ENCODE measurements at places on chromosomes 3 and 15.
A peak's percentile ranks its signal among the peaks of the same experiment; 100 is the strongest.

DNA sequence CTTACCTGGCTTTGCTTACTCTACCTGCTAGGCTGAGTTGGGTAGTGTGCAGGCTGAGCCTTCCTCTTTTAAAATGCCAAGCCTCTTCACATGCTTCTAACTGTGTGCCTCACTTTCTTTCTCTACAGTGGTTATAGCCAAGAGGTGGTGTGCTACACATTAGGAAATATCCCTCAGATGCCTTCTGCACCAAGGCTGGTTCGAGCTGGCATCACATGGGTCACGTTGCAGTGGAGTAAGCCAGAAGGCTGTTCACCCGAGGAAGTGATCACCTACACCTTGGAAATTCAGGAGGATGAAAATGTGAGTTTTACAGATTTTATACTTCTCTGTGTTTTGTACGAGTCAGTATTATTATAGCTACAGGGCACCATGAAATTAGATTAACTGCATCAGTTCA lies 117.8 kb downstream of the GHSR start:
- no peak for DNase-seq

GRCh38 chr3:181692311-181693145 lies 19.2 kb upstream of the SOX2 start:
- DNase-seq, result no peak

DNA sequence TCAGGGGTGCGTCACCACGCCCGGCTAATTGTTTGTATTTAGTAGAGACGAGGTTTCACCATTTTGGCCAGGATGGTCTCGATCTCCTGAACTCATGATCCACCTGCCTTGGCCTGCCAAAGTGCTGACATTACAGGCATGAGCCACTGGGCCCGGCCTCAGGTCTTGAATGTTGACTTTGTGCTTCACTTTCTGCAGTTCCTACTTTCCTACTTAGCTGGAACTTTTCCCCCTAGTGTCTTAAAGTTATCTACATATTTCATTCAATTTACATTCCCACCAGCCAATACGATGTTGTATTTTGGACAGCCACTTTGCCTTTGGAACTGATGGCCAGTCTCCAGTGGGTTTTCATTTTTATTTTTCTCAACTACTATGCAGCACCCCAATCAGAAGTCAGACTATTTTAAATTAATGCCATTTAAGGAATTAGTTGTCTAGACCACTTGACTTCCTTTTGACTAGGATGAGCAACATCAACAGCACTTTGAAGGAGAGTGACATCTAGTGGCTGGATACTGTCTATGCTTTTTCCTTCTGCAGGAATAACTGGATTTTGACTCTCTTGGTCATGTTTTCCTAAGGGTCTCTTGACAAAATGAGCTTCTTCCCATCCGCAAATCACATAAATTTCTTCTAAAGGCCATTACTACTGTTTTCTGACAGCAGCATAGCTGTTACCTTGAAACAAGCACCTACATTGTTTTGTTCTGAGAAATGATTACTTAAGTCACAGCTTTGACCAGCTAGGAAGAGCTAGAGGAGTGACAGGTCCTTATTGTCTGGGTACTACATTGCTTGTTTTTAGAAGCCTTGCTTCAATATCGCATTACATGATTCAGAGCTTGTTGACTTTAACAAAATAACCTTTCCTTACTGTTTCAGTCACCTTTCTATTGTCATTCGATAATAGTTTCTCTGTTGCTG lies 140.2 kb downstream of the ITPR1 start:
- peak; percentile 83 for DNase-seq

- DNase-seq, result peak; percentile 27
These were observed 501 bp downstream of the NDN start for GRCh38 chr15:23686466-23687142.

DNA sequence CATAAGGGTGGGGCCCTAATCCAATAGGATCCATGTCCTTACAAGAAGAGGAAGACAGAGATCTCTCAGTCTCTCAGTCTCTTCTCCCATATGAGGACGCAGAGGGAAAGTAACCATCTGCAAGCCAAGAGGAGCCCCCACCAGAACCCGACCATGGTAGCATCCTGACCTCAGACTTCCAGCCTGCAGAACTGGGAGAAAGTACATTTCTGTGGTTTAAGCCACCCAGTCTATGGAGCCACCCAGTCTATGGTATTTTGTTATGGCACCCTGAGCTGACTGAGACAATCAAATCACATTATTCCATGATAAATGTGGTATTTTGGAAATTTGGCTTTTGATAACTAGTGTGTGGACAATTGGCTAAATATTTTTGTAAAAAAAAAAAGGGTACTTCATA lies 101.5 kb upstream of the TMC3 start:
- DNase-seq, result no peak

DNA sequence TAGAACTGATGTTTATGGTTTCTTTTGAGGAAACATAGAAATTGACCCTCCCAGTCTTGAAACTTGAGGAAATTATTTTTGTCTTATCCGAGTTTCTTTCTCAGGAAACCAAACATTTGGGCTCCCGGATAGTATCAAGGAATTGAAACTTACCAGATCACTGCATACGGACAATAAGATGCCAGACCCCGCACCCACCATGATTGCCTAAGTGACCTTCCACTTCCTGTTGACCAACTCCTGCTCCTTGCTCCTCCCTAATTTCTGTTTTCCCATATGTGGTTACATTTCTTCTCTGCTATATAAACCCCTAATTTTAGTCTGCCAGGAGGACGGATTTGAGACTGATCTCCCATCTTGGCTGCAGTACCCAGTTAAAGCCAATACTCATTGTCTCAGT lies 118.4 kb upstream of the TPRG1 start:
- no peak for DNase-seq

GRCh38 chr3:50365080-50365841 lies 5.9 kb upstream of the TMEM115 start:
- peak; percentile 56 for DNase-seq

GRCh38 chr3:142664311-142664710 lies 59.5 kb upstream of the TRPC1 start:
- DNase-seq, result no peak

GRCh38 chr3:140854961-140855360 lies 86.7 kb upstream of the SLC25A36 start:
- no peak for DNase-seq

DNA sequence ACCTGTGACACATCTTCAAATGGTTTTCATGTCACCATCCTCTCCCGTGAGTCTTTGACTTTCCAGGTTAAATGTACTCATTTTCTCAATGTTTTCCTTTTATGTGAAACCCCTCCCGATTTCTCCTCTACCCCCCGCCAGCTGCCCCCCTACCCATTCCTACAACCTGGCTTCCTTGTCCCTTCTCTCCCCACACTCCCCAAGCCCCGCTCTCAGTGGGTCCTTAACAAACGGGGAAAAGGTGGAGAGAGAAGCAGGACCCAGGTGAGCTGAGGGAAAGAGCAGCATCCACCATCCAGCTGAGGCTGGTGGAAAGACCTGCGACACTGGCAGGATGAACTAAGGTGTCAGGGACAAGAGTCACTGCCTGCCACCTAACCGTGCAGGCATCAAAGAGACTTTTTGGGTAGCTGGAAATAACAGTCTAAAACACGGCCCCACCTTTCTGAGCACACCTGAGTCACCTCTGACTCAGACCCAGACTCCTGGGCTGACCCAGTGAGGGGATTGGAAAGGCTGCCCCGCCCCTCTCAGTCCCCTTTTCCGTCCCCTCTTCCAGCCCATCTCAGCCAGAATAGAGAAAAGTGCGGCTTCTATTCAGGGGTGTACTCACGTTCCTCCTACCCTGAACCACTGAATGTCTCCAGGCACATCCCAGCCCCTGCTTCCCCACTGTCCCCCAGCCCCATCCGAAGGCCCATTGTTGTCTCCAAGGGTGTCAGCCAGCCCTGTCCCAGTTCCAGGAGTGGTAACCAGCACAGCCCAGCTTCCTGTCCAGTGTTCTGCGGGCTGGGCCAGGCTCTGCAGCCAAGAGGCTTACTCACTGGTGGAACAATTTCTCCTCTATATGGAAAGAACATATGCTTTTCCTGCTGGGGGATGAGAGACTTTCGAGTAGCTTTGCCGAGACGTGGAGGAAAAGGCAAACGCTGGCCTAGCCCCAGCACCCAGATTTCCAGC lies 20.4 kb downstream of the ISG20 start:
- peak; percentile 78 for DNase-seq

DNA sequence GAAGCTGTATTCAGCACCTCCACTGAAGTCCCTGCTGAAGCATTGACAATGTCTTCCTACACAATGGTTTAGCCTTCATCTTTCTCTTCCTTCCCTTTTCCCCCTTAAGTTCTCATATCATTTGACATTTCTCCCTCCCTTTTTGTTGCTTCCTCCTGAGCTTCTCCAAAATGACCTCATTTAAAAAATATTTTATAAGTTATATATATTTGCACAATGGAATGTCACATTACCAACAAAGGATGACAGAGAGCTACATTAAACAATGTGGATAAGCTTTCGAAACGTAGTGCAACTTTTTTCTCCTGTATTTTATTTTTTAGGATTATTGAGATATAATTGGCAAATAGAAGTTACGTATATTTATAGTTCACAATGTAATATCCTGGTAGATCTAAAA lies 13.2 kb upstream of the DLG1 start:
- no peak for DNase-seq

DNA sequence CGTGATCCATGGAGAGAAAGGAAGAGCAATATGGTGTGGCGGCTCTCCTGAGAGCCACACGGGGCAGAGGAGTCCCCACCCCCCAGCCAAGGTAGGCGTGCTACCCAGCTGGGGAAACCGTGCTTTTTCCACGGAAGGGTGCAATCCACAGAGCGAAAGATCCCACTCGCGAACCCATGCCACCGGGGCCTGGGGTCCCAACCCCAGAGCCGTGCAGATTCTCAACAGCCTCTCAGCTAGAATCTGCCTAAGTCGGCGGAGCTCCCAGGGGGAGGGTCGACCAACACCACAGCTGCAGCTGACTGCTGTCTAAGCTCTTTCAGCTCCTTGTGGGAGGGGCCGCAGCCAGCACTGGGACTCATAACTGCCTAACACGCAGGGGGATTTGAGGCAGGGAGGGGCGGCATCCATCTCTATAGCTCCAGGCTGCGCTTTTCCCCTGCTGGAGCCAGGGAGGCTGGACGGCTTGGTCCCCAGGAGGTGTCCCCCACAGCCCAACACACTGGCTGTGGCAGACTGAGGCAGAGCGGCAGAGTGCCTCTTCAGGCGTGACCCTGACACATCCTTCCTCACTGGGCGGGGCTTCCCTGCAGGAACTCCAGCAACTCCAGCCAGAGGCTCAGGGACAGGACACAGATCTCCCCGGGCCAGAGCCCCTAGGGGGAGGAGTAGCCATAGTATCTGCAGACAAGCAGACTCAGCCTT lies 107.6 kb upstream of the ZBTB20 start:
- DNase-seq, result no peak

- no peak for DNase-seq
These were observed 38.6 kb upstream of the TTC14 start for GRCh38 chr3:180563406-180563805.

- no peak for DNase-seq
These were observed 118.4 kb upstream of the SPRED1 start for GRCh38 chr15:38134252-38134651.

- DNase-seq, result no peak
These were observed 88.9 kb upstream of the NEDD4 start for GRCh38 chr15:56082263-56082761.

DNA sequence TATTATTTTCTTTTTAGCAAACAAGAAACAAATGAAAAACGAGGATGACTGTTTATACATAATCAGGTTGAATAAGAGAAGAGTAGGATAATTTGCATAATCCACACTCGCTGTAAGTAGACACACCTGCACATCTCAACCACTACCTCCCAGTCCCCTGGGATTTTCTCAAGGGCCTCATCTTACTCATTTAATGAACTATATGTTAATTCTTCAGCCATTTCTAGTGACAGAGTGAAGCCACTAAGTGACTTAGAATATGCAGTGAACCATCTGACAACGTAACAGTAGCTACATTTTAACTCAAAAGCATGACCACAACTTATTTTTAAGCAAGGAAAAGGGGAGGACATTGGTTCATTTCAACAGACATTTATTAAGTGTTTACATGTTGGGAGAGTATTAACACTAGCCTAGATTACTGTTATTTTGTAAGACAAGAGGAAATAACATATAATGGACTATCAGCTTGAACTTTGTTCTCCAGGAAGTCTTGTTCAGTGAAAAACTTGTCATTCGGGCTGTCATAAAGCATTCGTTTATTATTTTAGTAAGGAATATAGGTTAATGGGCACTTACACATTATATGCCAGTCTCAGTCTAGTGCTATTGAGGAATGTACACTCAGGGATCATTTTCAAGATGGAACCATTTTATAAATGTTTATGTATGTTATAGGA lies 173.0 kb upstream of the ROBO2 start:
- DNase-seq, result no peak

DNA sequence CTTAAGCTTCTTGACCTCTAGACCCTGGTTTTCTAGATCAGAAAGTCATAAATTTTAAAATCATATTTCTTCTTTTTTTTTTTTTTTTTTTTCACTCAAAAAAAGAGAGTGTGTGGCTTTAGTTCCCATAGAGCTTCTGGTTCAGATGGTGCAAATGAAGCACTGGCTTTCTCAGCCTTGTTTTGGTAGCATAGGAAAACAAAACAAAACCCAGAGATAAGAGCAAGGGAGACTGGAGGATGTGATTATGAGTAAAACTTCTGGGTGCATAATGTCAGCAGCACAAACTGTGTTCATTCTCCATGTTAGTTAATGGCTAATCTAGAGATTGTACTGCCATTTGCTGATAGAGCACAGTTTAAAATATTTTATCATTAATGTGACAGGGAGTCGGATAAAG lies 55.4 kb downstream of the RARB start:
- peak; percentile 44 for DNase-seq

- DNase-seq, result peak; percentile 52
These were observed 269.8 kb upstream of the ADAMTS9 start for GRCh38 chr3:64957408-64958198.

DNA sequence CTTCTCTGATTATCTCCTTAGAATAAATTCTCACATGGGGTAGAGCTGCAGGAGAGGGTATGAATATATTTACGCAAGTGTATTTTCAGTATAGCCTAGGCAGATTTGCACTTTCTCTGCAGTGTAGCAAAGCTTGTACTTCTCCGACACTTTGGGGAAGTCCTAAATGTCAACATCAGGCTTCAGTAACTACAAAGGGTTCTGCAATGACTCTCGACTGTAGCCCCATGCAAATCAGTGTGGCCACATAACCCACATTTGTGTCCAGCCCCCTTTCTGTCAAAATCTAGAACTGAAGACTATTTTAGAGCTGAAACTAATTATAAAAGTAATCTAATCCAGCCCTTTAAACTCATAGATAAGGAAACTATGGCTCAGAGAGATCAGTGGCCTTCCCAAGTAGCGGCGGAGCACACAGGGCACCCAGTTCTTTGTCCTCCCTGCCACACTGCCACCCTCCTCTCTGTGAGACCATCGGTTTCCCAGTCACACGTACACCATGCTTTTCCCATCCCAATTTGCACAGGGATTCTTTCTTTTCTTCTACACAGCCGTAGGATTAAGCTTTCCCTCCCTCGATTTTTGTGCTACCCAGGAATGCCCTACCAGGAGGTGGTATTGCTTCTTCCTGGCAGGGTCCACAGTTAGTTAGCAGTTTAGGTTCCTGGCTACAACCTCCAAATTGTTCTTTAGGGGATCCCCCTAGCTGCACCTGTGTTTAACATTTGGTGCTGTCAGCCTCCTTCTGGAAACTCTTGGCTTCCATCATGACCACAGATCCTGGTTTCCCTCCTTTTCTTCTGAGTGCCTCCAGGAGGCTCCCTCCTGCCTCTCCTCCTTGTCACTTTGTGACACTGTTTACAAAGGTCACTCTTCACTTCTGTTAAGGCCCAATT lies 22.9 kb downstream of the MRAS start:
- no peak for DNase-seq

- no peak for DNase-seq
These were observed 43.1 kb upstream of the ZNF774 start for GRCh38 chr15:90309020-90309419.
